ENCODE measurements at places on chromosomes 2 and 18.

DNA sequence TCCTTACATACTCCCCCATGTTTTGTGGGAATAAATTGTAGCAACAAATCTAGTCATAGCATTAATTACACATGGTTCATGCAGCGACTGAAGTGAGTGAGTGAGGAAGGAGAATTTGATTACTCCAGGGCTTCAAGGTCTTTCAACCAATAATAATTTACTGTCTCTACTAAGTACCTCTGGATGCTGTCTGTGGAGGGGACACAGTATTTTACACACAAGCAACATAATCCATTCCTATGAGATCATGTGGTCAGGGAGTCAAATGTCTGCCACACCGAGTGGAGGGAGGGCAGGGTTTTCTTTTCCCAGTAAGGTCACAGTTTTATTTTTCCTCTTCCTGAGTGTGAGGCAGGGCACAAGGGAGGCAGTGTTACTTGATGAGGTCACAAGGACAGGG lies 334.7 kb upstream of the CELF4 start:
- no peak for DNase-seq

DNA sequence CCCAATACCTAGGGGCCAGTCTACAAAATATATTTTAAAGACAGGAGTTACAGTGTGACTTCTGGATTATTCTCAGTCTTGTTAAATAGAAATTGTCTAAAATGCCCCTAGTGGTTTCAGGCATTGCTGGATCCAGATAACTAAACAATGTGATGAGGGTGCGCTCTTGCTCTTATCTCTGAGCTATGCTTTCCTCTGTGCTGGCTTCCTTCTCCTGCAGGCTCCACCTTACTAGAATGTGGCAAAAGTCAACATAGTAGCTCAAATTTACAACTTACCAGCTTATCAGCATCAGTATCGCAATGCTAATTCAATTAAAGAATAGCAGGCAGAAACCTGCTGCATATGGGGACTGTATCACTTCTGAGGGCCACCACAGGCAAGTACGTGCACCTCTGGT lies 61.3 kb upstream of the RNU4ATAC start:
- DNase-seq = no peak

DNA sequence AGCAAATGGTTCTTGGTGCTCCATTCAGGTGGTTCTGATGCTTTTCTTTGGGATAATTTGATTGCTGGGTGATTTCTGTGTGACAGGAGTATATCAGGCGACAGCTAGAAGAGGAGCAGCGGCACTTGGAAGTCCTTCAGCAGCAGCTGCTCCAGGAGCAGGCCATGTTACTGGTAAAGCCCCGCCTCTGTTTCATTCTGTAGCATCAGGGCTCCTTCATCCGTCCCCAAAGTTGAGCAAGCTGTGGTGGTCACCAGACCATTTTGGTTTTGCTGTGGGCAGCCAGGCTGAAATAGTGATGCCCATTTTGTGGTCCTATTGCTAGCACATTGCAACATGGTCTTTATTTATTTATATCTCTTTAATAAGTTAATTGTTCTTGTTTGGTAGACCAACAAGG lies 132.8 kb upstream of the IL1R2 start:
- no peak for DNase-seq

GRCh38 chr18:77870199-77870598 lies 620.6 kb downstream of the GALR1 start:
- no peak for DNase-seq

DNA sequence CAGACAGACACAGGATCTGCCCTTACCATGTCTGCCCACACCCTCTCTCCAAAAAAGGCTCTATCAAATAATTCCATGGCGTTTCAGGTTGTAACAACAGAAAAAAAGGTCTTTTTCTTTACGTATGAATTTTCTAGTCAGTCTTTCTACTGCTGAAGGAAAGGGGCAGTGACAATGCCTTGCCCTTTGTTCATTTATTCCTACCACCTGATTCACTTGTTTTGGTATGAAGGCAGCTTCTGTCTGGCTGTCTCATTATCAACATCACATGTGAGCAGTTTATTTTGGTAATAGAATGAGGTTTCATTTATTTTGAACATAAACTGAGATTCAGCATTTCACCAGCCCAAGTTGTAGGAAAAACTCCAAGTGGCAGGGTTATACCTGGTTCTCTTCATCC lies 94.3 kb upstream of the KLF7 start:
- no peak for DNase-seq

- DNase-seq = no peak
These were observed 481.9 kb downstream of the CDH2 start for GRCh38 chr18:27695052-27695451.

DNA sequence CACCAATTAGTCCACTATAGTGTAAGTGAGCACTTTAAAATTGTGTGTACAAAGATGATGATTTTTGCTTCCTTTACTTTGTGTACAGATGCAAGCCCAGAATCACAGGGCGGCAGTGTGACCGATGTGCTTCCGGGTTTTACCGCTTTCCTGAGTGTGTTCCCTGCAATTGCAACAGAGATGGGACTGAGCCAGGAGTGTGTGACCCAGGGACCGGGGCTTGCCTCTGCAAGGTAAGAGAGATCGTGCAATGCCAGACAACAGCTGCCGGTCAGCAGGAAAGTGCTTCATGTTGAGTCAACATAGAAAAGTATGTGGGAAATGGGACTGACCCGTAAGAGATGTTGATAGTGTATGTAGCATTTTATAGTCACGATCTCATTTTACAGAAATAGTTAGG lies 156.8 kb upstream of the TTC39C start:
- DNase-seq = no peak

Data from immature natural killer cell (primary cell).